Suprapubic skin (tissue), 4 donors: ENCODE measurements at places on chromosomes 12 and 14. TPM values are rescaled to one million over a fixed set of nuclear protein-coding genes. Genes with fewer than 3 reads are reported as not detected.

The MARCHF9 gene
- 13.9 TPM for total RNA-seq

The C12orf54 gene
- total RNA-seq, result not detected

The NGB gene
- not detected for total RNA-seq

DNA sequence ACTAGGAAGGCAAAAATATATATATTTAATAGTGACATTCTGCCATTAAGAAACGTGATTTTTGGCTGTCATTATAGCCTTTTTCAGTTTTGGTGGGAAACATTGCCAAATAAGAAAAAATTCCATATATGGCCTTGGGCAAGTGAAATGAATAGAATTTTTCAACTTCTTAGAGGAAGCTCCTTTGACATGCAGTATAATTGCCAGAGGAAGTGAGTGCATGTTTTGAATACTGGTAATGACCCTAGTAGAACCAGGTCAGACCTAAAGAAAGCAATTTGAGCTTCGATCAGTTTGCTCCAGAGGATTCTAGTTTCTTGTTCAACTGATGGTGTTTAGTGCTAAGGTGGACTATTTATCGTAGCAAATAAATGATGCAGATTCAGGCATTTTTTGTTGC, 26.2 kb upstream of the TRIM9 start:
- H3K36me3 ChIP-seq, result no peaks in the 10 kb centered on the region
- H3K4me3 ChIP-seq, result no peak overlapping the region
- H3K27ac ChIP-seq, result no peak overlapping the region
- no peaks in the 10 kb centered on the region for H3K4me1 ChIP-seq
- DNase-seq, result no peak

DNA sequence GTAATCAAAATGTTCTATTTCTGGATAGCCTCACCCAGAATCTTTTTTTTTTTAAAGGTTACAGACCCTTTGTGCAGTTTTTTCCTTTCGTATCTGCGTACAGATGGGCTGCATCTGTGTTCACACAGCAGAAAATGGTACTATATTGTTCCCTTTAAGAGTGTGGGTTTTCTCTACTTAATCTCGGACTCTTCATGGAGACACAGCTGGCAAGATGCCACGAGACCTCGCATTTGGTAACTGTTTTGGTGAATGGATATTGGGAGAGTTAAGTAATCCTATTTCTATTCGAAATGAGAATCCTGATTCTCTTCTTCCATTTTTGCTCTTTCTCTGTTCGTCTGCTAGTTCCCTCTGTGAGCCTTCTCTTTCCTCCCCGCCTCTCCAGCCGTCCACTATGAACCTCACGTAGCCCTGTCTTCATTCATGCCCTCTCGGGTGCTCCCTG, 85.7 kb downstream of the SAMD4A start:
- no peaks in the 10 kb centered on the region for H3K36me3 ChIP-seq
- H3K27ac ChIP-seq, result peak overlapping the region; percentile 91
- DNase-seq, result peak; percentile 85

DNA sequence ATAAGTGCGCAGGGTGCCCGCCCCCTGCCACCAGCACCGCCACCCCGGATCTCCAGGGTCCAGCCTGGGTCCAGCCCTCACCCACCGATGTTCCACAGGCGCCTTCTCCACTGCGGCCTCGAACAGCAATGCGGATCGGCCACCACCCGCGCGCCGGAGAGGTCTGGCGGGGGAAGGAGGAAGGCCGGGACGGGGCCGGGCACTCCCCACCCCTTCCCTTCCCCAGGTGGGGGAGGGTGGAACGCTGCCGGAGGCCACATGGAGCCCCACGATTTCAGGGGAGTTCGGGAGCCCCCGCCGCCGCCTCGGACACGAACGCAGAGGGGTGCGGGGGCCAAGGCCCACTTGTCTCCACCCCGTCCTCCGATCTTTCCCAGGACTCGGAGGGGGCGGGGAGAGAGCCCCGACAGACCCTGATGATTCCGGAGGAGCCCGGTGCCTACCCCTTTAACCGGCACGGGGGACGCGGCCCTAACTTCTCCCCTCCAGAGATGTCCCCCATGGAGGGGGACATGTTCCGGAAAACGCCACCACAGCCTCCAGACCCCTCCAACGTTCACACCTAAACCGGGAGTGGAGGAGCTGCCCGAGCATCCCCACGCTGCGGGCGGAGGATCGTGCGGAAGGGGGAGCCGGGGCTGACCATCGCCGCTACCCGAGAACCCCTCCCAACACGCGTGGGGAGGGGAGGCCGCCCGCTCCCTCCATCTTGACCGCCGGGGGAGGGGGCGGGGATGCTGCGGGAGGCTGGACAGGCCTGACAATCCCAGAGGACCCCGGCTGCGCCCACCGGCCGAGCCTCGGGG, 1.1 kb downstream of the ATXN2 start:
- H3K27me3 ChIP-seq, result no peaks in the 10 kb centered on the region
- DNase-seq, result peak; percentile 82
- peak overlapping the region; percentile 96 for H3K27ac ChIP-seq
- H3K36me3 ChIP-seq, result no peaks in the 10 kb centered on the region

- peak overlapping the region; percentile 63 for H3K27ac ChIP-seq
- no peaks in the 10 kb centered on the region for H3K36me3 ChIP-seq
- H3K4me3 ChIP-seq, result no peak overlapping the region
- H3K4me1 ChIP-seq, result peaks cover 40% of the 10 kb centered on the region
- H3K27me3 ChIP-seq, result peaks cover 28% of the 10 kb centered on the region
These were observed 1.5 kb upstream of the KRT7 start for GRCh38 chr12:52231305-52232202.

GRCh38 chr14:67571275-67571990, 28.6 kb downstream of the PIGH start:
- peaks cover 5% of the 10 kb centered on the region for H3K36me3 ChIP-seq
- H3K27me3 ChIP-seq, result no peaks in the 10 kb centered on the region
- no peaks in the 10 kb centered on the region for H3K4me1 ChIP-seq
- H3K4me3 ChIP-seq, result no peak overlapping the region

DNA sequence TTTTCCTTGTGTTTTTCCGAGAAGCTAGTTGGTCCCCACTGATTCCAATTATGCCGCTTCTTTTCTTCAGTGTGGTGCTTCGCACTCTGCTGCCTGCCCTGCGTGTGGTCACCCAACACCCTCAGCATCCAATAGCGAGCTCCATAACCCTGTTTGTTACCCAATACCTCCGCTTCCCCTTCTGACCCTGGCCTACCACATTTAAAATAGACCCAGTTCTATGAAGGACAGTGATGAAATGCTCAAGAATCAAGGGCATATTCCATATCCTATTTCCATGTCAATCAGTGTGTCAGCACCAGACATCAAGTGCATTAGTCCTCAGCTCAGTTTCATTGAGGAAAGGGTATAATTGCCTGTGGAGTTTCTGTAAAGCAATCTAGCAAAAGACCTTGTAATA, 9.5 kb downstream of the NDRG2 start:
- H3K27me3 ChIP-seq, result no peaks in the 10 kb centered on the region
- H3K36me3 ChIP-seq, result peaks cover 35% of the 10 kb centered on the region
- H3K27ac ChIP-seq, result no peak overlapping the region
- DNase-seq, result no peak
